Stimulated activated naive B cell treated with anti-CD40 and anti-IgM and Interleukin-4, amounts not matched to agents 10 μg/mL and 1 μg/mL and 100 μg/mL, for 72 hours (primary cell): ENCODE measurements at places on chromosomes 5 and 9.

GRCh38 chr5:106167766-106168165, 1503.0 kb downstream of the EFNA5 start:
- no peak for DNase-seq

- no peak for DNase-seq
Measured at GRCh38 chr5:86964889-86965288, 302.8 kb upstream of the RASA1 start.

DNA sequence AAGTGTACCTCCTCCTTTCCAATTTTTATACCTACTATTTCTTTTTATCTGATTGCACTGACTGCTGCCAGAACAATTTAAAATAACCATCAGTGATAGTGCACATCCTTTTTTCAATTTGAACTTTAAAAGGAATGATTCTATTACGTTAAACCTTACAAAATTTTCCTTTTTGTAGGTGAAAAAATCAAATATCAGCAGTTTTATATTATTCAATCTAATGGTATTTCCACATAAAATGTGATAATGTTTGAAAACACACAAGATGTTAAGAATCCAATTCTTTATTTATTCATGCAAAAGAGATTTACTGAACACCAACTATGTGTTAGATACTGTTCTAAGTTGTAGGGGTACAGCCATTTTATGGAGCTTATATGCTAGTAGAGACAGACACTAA, 105.7 kb downstream of the GDNF start:
- DNase-seq: no peak

GRCh38 chr9:22682961-22683699, 236.5 kb downstream of the DMRTA1 start:
- DNase-seq: no peak

DNA sequence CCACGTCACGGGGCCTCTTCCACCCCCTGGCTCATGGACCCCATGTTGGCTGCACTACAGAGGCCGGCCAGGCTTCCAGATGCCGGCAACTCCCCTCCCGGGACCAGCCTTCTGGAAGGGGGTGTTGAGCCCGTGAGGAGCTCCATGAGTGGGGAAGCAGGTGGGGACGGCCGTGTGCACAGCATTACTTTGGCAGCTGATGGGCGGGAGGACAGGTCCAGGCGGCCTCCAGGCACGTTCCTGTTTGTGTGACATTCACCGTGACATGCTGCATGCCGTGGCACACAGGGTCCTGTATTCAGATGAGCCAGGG, 29.1 kb upstream of the ABO start:
- DNase-seq: no peak

GRCh38 chr5:32506201-32506661, 61.7 kb upstream of the ZFR start:
- DNase-seq: no peak

GRCh38 chr9:93033531-93033930, 25.0 kb upstream of the SUSD3 start:
- DNase-seq: no peak

DNA sequence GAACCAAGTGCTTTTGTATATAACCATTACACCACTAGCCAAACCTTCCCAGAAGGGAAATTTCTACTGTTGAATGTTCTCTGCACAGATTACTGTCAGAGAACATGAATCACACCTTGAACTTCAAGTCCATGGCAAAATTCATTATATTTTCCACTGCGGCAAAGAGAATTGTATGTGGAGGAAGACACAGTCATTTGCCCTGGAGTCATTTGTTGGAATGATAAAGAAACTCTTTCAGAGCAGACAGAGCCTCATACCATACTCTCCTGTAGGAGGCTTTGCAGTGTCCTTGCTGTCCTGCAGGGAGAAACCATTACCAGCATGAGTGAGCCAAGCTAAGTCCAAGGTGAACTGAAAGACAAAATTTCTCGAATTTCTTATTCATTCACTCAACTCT, 369.0 kb downstream of the ARHGEF28 start:
- no peak for DNase-seq

DNA sequence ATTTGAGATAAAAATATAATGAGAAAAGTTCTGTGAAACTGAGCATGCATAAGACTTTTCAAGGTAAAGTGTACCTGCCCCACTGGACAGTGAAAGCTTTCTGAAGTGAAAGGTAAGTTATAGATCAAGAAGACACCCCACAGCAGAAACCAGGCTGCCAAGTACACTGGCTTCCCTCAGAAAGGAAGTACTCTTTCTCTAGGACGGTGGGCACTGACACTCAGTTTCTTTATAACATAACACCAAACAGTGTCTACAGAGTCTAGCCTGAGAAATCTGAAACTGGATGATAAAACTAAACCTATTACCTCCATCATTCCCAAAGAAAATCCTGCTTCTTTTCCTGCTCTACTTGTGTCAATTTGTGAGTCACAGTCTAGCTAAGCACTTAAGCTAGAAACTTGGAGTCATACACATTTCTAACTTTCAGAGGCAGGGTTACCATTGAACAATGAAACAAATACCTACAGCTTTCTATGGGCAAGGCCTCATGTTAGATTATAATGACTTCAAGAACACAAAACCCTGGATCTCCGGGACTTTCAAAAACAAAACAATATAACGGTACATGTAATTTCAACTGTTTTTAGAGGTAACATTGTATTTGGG, 136.7 kb downstream of the CPLANE1 start:
- DNase-seq: no peak

GRCh38 chr9:85416715-85417114, 325.0 kb downstream of the AGTPBP1 start:
- DNase-seq: no peak

GRCh38 chr5:146959360-146959759, 80.8 kb upstream of the PPP2R2B start:
- DNase-seq: no peak

DNA sequence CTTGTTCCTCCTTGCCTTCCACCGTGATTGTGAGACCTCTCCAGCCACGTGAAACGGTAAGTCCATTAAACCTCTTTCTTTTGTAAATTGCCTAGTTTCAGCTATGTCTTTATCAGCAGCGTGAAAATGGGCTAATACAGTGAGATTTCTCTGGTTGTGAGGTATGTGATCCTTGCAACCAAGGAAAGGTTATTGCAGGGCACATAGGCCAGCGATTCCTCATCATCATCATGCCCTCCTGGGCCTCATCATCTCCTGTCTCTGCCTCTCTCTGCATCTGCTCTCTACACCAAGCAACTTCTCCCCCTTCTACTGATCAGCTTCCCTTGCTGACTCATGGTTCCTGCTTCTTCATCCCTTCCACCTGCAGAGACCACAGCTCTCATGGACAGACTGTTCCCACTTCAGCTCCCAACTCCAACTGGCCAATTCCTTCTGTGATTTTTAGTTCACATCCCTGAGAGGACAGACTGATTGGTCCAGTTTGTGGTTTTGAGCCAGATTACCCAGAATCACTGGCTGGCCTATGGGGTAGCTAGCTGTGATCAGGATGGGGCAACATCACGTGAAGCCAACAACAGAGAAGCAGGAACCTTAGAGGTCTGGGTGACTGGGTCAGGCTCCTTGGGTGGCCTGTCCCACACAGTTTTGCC, 53.1 kb downstream of the LIX1 start:
- DNase-seq: no peak

GRCh38 chr5:112604732-112605630, 132.7 kb upstream of the APC start:
- DNase-seq: no peak

DNA sequence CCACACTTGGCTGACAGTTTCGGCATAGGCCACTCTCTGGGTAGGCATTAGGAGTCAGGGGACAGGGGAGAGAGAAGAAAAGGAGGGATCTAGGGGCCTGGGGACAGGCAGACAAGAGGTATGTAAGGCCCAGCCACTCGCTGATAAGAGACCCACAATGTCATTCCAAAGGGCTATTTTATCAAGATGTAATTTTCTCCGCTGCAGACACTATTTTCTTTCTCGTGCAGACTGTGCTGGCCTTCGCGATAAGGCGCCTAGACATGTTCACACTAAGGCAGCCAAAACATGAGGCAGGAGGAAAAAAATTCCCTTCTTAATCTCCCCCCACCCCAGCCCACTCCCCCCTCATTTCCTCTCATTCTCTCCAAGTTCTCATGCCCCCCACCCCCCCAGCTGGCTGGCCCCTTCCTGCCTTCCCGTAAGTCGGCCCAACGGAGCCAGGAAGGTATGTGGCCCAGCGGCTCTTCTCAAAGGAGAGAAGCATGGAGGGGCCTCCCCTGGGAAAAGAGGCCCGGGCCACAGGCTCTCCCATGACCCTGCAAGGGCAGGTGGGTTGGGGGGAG, 44.9 kb upstream of the SYNPO start:
- DNase-seq: no peak

GRCh38 chr9:14899815-14900193, 10.4 kb downstream of the FREM1 start:
- no peak for DNase-seq

DNA sequence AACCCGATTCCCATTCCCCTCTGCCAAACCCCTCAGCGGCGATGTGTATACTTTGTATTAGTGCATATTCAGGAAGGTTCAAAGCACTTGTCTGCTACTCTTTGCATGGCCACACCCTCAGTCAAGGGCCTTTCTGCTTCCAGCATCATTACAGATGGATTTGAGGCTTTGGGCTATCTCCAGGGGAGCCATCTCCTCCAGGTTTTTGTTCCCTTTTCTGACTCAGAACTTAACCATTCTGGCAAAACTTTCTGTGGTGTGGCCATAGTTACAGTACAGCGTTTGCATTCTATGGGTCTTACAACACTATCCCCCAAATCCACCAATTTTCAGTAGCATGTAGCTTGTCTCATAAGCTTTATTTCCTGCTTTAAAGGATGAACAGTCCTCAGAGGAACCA, 36.0 kb upstream of the SVEP1 start:
- no peak for DNase-seq

DNA sequence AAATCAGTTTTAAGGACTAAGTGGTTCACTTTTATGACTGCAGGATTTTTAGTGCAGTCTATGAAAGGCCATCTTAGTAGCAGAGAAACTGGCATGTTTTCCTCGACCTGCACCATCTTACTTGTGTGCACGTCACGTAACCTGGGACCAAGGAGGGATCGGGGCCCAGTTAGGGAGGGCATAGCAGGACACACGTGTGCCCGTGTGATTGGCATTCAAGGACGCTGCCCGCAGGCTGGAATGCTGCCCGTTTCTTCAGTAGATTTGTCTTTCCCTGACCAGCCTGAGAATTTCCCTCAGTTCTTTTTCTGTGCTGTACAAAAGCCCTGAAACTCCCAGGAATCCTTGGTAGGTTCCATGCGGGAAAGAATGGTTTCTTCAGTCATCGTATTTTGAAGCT, 196.3 kb downstream of the TRIO start:
- DNase-seq: no peak

GRCh38 chr5:118863345-118863744, 125.0 kb downstream of the DTWD2 start:
- no peak for DNase-seq

DNA sequence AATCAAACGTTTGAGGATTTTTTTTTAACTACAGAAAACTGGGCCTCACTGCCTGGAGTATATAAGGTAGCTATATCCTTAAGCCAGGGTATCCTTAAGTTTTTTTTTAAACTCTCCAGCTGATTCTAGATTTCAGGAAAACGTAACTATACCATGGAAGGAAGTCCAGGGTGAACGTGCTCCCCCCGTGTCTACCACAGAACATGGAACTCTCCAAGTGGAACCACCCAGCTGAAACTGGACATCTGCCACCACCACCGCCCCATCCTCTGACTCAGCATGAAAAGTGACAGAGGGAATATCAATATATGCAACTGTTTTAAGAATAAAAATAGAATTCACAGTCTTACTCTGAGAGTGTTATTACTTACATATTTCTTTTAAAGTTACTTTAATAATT, 61.3 kb downstream of the DROSHA start:
- DNase-seq: no peak

DNA sequence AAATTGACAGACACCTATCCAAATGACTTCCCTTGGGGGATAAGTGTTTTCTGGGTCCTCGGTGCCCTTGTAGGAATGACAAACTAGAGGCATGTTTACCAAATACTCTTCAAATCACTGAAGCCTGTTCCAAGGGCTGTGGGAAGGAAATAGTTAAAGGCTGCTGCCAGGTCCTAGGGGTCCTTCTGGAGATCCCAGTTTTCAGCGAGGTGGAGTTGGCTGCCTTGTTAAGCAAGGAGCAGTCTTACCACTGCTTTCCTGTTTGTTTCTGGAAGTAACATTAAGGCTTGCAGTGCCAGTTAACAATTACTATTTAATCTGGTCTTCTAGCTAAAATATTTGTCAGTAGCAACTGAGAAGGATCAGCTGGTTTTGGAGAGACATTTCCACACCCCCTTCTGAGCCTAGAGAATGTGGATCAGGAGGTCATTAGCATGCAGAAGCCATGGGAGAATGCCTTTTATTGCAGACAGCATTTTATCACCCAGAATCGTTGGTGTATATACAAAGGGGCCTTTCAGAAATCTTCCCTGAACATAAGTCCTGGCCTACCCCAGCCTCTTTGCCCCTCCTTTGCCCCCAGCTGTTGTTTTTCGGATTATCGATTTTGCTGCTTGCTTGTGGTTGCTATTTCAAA, 238.8 kb downstream of the DMAC1 start:
- no peak for DNase-seq

GRCh38 chr5:113264046-113264445, 170.7 kb downstream of the TSSK1B start:
- DNase-seq: no peak

GRCh38 chr5:6812800-6813731, 99.8 kb downstream of the TENT4A start:
- DNase-seq: no peak

DNA sequence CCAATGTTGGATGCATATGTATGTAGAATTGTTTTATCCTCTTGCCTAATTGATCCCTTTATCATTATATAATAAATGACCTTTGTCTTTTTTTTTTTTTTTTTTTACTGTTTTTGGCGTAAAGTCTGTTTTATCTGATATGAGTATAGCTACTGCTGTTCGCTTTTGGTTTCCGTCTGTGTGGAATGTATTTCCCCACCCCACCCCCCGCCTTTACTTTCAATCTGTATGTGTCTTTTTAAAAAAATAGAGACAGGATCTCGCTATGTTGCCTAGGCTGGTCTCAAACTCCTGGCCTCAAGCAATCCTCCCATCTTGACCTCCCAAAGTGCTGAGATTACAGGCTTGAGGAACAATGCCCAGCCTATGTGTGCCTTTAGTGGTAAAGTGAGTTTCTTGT, 11.3 kb downstream of the AHRR start:
- DNase-seq: no peak
